ENCODE measurements at places on chromosomes 7 and 10.

DNA sequence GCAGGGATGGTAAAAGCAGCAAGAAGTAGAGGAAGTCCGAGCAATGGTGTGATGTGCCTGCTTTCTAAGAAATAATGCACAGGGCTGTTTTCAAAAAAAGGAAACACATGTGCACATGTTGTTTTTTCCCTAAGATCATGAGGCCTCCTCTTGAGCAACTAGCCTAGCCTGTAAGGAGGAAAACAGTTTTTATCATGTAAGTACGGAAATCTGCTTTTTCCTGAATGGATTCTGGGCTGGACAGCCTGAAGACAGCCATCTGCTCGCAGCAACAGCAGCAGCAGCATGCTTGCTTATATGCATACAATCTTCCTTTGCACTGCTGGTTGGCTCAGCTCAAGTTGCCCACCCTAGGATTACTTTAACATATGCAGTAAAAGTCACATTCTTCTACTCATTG, 87.1 kb downstream of the HIBADH start:
- DNase-seq: no peak

DNA sequence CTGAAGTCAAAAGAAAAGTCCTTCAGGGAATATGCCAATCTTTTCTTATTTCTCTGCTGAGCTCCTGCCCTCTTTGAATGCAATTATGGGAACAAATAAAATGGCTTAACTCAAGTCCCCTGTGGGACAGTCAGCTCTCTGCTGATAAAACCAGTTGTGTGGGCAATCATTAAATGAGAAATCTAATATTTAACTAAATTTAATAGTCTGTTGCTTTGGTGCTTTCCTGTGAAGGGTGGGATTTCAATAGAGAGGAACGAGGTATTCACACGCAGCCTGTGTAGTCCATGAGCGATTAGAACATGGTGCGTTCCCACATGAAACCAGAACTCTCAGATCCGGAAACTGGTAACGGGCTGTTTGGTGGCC, 138.4 kb downstream of the PAXIP1 start:
- no peak for DNase-seq

DNA sequence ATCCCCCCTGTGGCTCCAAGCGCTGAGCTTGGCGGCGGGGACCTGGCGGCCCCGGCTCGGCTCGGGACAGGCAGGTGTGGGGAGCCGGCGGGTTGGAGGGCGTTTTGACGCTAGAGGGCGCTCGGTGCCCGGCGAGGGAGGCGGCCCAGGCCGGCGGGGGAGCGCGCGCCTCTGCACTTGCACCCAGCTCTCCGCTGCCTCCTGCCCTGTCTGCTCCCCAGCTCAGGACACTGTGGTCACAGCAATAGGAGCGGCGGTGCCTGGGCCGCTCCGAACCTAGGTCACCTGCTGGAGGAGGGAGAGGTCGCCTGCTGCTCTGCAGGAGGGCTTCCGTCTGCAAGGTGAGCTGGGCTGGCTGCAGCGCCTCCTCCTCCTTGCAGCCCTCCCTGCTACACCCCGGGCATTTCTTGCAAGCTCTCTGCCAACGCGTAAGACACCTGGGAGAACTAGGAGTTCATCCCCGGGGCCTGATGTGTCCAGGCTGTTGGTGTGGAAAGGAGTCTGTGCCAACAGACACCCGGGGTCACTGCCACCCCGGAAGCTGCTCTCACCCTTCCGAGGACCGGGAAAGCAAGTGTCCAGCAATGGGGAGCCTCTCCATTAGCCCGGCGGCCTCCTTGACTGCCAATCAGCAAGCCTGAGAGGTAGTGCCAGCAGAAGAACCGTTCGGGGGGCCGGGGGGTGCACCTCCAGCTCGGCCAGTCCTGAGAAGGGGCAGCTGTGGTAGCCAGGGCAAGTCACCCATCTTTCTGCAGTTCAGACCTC, 620.4 kb downstream of the GALNT17 start:
- peak; percentile 66 for DNase-seq

- DNase-seq: no peak
Measured at GRCh38 chr7:21215307-21215706, 212.6 kb upstream of the SP4 start.

DNA sequence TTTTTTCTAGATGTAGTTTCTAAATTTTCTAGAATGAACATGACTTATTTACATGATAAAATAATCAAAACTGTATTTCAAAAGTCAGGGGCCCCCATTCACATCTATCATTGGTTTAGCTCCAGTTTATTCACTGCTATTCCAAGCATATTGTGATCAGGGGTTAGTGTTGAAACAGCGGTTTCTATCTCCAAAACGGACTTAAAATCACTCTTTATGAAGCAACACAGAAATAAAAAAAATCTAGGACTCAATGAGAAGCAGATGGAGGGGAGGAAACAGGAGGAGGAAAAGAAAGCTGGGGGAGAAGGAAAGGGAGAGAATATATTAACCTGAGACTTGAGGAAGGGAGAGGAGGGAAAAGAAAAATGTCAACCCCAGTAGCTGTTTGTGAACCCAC, 14.8 kb upstream of the CH25H start:
- DNase-seq: no peak

GRCh38 chr10:10873289-10873688, 144.4 kb upstream of the CELF2 start:
- DNase-seq: no peak

GRCh38 chr10:49176310-49177268, 11.6 kb downstream of the TMEM273 start:
- no peak for DNase-seq

- peak; percentile 82 for DNase-seq
Measured at GRCh38 chr10:3197348-3198003, 24.9 kb upstream of the PITRM1 start.

DNA sequence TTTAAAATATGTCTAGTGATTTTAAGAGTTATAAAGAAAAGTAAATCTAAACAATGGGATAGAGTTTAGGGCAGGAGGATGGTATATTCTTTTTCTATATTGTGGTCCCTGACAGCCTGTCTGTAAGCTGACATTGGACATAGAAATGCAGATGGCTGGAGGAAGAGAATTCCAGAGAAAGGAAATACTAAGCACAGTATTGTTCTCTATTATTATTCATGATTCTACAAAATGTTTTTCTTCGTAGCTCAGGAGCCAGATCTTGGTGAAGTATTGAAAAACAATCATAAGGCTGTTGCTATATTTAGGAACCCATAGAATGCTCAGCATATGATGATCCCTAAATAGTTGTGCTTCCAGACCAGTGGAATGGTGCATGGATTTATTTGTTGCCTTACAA, 117.0 kb upstream of the FAM3C start:
- no peak for DNase-seq

DNA sequence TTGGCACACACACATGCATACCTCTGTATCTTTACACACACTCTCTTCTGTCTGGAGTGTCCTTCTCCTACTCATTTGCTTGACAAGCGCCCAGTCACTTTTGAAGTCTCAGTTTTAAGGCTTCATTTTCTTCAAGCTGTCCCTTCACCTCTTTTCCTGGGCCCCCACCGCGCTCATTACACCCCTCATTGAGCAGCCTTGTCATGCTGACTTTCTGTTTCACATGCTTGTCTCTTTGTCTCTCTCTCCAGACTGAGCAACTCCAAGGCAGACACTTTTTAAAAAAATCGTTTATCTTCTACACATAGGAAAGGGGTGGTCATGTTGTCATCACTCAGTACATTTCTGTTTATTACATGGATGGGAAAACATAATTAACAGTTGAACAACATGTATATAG, 225.2 kb upstream of the FZD1 start:
- no peak for DNase-seq

- no peak for DNase-seq
Measured at GRCh38 chr10:102235598-102235920, 5.8 kb downstream of the PITX3 start.

DNA sequence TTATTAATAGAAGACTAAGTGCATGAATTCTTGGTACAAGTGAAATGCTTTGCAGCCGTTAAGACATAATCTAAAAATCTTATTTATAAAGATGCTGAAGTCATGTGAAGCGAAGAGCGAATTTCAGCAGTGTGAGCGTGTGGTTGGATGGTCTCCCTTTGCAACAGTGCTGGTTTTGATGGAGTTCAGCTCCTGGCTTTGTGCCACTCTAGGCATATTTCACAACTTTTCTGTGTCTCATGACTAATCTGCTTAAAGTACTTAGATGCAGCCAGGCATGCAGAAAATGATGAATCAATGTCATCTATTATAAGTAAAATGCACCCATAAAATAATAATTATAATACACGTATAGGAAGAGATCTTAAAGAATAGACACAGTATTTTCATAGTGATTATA, 107.2 kb upstream of the TCERG1L start:
- DNase-seq: no peak

GRCh38 chr7:26216049-26216448, 14.5 kb downstream of the CBX3 start:
- no peak for DNase-seq

GRCh38 chr10:68406111-68406814, 814 bp downstream of the RUFY2 start:
- peak; percentile 60 for DNase-seq

- DNase-seq: no peak
Measured at GRCh38 chr7:129150199-129150996, 5.9 kb downstream of the TSPAN33 start.

GRCh38 chr7:80783678-80784327, 135.0 kb downstream of the SEMA3C start:
- no peak for DNase-seq

DNA sequence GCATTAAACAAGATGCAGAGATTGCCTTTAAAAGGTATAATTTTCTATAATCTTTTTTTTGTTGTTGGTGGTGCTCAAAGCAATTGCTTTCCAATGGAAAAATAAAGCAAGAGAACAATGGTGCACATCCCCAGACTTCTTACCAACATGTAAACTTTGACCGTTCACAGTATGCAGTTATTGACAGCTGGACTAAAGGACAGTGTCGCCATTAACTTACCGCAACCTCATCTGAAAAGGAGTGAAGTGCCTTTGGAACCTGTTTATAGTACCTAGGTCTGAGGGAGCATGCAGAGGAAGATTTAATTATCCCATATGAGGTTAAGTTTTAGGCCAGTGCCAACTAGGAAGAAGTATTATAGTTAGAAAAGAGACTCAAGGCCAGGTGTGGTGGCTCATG, 654.5 kb downstream of the PARD3 start:
- no peak for DNase-seq

- DNase-seq: peak; percentile 71
Measured at GRCh38 chr10:4013651-4014121, 228.7 kb upstream of the KLF6 start.

- no peak for DNase-seq
Measured at GRCh38 chr7:141344153-141344935, 206.9 kb upstream of the AGK start.

- no peak for DNase-seq
Measured at GRCh38 chr10:17249820-17250219, 21.8 kb downstream of the VIM start.

DNA sequence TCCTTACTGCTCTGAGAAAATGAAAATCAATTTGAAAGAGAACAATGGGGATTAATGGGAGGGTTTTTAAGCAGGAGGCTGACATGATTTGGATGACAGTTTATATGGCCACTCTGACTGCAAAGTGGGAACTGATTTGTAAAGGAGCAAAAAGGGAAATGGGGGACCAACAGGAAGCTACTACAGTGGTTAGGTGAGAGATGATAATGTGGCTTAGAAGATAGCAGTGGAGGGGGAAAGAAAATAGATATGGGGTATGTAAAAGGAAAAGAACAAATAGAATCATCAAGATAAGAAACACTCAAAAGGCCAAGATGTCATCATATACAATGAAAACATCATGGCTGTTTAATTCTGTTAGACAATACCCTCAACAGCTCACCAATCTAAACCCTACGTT, 177.5 kb downstream of the ANK3 start:
- DNase-seq: no peak

GRCh38 chr10:6279540-6280267, 77.0 kb downstream of the PFKFB3 start:
- no peak for DNase-seq

DNA sequence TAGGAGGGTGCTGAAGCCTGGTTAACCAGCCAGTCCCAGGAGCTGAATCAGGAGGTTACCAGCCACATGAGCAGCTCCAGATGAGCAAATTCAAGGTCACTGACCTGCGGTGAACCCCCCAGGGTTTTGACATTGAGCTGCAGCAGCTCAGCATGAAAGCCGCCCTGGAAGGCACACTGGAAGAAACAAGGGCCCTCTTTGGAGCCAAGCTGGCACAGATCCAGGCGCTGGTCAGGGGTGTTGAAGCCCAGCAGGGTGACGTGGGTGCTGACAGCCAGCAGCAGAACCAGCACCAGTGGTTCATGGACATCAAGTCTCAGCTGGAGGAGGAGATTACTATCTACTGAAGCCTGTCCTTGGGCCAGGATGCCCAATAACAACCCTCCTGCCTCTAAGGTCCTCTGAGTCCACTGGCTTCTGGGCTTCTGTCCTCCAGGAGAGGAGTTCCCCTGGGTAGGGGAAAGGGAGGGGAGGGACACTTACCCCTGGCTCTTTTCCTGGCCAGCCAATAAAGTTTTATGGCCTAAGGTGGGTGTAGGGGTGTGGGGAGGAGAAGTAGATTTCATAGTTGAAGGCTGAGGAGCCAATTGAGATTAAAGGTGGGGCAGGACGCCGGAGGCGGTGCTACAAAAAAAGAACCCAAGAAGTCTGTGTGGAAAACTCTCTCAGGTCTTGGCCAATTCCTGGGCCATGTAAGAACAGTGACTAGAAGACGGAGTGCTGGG, 29.4 kb upstream of the ATOH7 start:
- DNase-seq: no peak

DNA sequence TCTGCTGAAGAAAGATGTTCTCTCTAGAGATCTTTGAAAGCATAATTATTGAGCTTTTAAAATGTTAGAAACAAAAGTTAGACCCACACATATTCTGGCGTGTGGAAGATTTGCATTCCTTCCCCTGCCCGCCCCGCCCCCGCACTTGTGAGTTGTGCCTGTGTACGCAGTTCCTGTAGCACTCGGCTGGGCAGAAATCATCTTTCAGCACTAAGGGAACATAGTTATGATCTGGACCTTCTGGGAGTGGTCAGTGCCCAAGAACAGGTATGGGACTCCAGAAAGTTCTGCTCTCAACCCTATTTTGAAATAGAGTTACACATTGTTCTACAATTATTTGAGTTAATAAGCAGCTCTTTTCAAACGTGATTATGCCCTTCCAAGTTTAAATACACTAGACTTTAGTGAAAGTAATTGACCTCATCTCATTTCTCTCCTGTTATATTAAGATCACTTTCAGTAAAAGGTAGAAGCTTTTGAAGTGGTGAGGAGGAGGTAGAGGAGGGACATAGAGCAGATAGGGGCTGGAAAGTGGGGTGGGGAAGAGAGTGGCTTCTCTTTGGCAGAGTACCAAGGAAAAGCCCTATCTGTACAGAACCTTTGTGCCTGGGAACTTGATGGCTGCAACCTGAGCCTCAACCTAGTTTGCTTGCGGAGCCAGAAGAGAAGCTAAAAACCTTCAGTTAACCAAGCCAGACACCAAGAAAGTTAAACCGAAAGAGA, 5.7 kb downstream of the BLVRA start:
- DNase-seq: peak; percentile 55

Measured in stimulated activated CD4-positive, alpha-beta T cell treated with anti-CD3 and anti-CD28 coated beads, Interleukin-2, amount 100 ng/mL, for 24 hours (primary cell).